ENCODE measurements at places on chromosomes 11 and 22.

DNA sequence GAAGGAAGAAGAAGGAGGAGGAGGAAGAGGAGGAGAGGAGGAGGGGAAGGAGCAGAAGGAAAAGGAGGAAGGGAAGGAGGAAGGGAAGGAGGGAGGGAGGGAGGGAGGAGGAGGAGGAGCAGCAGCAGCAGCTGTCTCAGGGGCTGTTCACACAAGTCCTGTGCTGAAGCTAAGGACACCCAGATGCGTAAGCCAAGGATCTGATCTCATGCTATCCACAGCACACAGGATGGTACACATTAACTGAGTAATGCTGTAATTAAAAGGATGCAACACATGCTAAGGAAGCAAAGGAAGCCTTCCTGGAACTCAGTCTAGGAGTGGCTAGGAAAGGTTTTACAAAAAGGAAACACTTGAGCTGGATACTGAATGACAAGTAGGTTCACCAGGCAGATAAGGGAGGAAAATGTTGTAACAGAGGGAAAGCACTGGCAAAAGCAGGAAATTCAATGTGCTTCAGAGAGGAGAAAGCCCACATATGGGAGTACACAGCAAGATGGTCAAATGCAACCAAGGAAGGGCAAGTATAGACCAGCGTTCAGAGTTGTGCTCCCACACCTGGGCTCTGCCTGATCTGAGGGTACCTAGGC, 32.0 kb downstream of the TRIM66 start:
- no peak for DNase-seq

- DNase-seq = no peak
These were observed 36.5 kb upstream of the USP47 start for GRCh38 chr11:11805228-11805627.

DNA sequence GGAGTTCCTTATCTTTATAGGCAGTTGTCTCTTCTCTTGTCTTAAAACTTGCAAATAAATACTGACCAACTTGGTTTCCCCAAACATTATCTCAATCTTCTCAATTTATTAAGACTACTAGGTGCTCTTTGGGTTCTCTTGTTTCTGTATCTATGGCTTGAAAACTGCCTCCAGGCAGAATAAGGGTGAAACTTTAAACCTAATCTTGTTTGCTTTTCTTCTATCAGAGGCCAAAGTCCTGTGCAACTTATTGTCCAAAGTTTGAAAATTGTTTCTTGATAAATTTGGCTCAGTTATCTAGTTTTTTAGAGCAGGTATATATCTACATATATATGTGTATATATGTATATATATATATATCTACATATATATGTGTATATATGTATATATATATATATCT, 110.1 kb upstream of the ANO5 start:
- DNase-seq = no peak

GRCh38 chr11:89436071-89436470, 55.1 kb downstream of the NOX4 start:
- no peak for DNase-seq

DNA sequence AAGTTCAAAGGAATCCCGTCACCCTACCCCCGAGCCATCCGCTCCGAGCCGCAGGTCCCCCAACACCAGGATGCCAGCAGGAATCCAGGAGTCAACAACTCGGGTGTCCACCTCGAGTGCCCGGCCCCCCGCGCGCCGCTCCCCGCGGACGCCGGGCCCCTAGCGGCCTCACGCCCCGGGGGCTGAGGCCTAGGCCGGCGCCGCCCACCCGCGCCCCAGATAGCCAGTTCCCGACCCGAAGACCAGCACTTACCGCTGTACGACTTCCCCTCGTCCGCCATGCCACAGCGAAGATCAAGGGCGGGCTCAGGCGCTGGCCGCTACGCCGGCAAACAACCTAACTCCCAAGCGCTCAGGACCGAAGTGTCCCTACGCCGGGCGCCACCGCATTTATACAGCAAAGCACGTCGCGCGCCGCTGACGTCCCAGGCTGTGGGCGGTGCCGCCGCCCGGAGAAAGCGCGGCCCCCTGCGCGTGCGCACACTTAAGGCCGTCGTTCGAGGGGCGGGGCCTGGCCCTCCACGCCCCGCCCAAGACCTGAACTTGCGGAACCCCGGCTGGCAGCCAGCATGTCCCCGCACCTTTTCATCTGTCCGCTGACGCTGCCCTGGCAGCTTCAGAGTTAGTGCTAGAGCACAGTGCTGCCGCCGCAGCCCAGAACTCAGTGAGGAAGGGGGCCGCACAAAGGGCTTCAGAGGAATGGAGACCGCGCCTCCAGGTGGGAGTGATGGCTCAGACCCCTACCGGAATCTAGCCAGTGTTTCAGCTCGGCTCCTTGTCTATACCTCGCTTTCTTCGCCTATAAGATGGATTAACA, at the start of gene NXF1:
TSS of gene NXF1 (minus strand) at position 365 of the 817 bp plus-strand sequence. CDS start at position 281, 84 bp downstream.
- peak; percentile 99 for DNase-seq

GRCh38 chr22:17767233-17768065, 6.8 kb downstream of the BID start:
- DNase-seq = peak; percentile 66

GRCh38 chr11:84887055-84887629, 740.0 kb downstream of the DLG2 start:
- DNase-seq = no peak

Data from stimulated activated naive CD8-positive, alpha-beta T cell treated with anti-CD3 and anti-CD28 coated beads, Interleukin-15, amount 100 ng/mL, for 72 hours (primary cell).